C1 segment of cervical spinal cord (tissue), 14 donors: ENCODE measurements at places on chromosomes 5 and 9.

GRCh38 chr9:99475401-99476065 lies 253.5 kb downstream of the SEC61B start:
- no peak for DNase-seq

DNA sequence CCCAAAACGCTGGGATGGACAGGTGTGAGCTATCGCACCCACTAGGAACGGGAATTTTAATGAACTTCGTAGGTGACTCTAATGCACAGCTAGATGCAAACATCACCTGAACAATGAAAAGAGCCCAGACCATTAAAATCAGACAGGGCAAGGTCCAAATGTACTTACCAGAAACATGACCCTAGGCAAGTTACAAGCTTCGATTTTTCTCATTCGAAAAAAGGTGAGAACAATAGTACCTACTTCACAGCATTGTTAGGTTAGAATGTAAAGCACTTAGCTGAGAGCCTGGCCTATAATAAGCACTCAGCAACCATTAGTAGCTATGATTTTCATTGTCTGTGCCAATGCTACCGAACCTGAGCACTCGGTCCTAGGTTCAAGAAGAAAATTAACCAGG lies 5.8 kb upstream of the KLHL3 start:
- no peak for DNase-seq

DNA sequence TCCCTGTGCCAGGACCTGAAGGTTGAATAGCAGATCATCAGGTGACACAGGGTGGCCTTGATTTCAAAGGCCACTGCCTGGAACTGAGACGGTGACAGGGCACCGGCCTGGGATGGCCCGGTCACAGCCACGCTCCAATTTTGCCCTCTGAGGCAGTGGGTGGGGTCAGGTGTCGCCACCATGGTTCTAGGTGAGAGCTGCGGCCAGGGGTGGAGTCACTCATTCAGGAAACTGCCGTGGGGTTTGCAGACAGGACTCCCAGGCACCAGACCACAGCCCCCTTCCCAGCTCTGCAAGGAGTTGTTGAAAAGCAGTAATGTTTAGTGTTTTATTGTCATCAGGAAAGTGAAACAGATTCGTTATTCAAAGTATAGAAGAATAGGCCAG lies 17.3 kb upstream of the RNU6ATAC start:
- no peak for DNase-seq

DNA sequence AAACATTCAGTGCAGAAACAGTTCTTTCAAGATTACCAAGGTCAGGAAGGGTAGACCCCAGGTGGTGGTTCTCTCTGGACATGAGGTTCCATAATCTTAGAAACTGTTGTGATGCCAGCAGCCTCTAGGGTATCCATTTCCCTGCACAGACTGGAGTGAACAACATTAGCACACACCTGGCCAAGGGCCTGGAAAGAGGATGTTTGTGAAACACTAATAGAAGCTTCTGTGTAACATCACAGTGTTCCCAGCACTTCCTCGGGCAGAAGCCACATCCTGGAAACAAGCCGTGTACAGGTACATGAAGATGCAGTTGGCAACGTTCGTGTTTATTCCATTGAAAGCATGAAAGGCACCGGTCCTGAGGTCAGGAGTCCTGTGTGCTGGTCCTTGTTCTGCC lies 598.2 kb upstream of the KLF4 start:
- no peak for DNase-seq

- DNase-seq = no peak
Observed at GRCh38 chr9:134128727-134129679, 6.9 kb upstream of the WDR5 start.

- no peak for DNase-seq
Observed at GRCh38 chr5:126508962-126509279, 85.7 kb downstream of the GRAMD2B start.

DNA sequence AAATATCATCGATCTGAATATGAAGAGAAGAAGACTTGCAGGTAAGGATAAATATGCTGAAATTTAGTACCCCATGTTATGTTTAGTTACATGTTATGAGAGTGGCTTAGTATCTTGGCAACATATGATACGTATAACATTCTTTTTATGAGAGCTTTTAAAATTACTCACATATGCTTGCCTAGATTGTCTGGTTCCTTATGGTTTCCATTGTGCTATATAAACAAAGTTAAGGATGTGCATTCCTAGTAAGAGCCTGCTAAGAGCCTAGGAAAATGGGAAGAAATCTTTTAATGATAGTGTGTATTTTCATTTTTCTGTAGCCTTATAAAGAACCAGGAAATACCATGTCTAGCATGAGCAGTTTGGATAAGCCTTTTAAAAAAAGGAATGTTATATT lies 112.0 kb upstream of the KCNN2 start:
- no peak for DNase-seq
